ENCODE measurements at places on chromosomes 3 and 15.

DNA sequence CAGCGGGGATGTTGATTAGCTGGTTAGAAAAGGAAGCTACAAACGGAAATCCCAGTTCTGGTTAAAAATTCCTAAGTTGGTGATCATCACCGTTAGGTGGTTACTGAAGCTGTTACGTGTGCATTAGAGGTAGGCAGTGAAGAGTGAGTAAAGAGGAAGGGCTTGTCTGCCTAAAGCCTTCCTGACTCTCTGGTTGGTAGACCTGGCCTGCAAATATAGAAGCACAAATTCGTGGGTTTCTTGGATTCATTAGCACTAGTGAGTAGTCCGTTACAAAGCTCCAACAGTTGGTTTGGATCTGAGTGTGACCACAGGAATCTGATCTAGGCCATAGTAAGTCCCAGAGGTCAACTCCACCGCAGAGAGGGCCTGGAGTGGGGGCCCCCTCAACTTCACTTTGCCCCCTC lies 174.0 kb upstream of the TP63 start:
- DNase-seq = no peak

DNA sequence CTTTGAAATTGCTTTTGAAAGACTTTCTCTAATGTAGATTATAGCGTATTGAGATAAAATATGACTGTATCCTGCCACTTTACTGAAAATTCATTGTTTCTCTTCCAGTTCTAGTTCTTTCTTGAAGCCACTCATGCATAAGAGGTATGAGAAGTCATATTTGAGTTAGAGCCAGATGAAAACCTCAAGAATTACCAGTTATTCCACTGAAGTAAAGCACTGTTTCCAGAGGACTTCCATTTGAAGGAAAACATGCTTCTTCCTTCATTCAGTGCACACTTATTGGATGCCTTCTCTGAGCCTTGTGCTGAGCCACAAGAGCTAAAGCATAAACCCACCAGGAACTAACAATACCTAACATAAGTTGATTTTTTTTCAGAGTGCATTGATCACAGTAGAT lies 513.4 kb downstream of the ZNF385D start:
- DNase-seq = no peak

DNA sequence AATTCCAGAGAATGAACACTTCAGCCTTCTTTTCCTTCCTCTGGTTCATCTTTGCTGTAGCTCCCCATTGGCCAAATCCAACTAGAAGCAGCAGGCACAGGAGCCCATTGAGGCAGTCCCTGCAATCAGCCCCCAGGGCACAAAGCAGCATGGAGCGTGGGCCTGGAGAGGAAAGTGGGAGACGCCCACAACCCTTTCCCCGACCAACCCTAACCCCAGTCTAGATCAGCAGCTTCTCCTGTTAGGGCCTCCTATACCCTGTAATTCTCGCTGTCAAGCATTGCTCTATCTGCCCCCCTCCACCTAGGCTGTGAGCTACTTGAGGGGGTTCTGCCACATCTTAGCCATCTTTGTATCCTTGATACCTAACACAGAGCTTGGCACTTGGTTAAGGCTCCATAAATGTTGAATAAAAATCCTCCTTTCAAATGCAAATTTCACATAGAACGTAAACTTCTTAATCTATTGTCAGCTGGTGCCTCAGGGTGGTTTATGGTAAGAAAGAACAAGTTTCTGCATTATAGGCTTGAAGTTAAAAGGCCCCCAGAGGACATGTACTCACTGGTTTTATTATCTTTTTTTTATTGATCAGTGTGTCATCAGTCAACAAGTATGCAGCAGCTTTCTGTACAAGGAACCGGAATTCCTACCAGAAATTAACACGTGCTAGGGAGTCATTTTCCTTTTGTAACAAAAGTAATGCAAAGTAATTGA lies 97.9 kb upstream of the PFN2 start:
- DNase-seq = no peak

DNA sequence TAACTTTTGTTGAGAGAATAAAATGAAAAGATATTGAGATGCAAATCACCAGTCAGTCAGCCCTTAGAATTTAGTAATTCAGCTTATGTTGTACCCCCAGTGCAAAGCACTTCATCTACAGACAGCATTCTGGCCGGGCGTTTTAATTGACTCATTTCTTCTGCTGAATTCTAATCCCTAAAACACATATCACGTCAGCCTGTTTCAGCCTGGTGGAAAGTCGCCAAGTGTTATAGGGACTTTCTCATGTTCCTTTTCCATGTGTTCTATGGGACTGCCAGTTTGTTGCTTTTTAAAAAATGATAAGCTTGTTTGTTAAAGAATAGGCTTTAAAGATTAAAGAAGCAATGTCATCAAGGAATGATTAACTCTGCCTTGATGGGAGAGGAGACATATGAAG lies 169.7 kb upstream of the BFSP2 start:
- DNase-seq = no peak

DNA sequence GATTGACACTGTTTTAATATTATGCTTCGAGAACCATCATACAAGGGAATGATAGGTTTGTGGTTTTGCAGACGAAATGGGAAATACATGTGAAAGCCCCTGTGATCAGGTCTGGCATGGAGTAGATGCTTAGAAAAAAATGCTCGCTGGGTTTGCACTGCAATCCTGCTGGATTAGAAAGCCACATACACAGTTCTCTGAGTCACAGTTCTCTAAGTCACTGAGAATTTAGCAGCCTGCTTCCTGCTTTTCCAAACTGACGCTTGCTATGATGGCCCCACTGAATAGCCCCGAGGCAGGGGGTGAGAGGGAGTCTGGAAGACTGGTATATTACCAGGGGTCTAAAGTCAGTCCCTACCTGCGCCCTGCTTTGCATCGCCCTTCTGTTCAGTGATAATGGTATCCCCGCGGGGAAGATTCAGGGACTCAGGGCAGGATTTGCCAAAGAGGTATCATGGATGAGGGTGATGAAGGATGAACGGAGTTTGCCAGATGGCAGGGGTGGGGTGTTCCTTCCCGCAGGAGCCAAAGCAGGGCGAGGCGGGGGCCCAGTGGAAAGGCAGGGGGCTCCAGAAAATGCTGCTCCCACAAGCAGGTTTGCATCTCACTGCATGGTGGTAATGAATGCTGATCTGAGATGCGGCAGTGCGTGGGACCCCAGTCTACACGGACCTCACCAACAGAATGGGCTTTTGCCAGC lies 82.3 kb downstream of the IQSEC1 start:
- no peak for DNase-seq

GRCh38 chr3:11290743-11291680 lies 18.8 kb downstream of the ATG7 start:
- peak; percentile 73 for DNase-seq

DNA sequence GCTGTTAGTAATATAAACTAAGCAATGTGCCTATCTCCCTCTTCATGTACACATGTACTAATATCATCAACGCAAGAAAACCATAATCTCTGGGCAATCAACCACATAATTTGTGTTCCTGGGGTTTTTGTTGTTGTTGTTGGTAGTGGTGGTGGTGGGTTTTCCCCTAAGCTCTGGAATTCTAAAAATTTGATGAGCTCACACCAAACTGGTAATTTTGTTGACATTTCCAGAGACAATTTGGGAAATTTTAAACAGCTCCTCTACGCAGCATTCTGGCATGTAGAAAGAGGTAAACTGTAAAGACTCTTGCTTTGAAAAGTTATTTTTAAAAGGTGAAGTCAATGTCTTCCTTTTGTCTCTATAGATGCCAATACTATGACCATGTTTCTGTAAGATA lies 126.7 kb downstream of the IGSF11 start:
- no peak for DNase-seq

DNA sequence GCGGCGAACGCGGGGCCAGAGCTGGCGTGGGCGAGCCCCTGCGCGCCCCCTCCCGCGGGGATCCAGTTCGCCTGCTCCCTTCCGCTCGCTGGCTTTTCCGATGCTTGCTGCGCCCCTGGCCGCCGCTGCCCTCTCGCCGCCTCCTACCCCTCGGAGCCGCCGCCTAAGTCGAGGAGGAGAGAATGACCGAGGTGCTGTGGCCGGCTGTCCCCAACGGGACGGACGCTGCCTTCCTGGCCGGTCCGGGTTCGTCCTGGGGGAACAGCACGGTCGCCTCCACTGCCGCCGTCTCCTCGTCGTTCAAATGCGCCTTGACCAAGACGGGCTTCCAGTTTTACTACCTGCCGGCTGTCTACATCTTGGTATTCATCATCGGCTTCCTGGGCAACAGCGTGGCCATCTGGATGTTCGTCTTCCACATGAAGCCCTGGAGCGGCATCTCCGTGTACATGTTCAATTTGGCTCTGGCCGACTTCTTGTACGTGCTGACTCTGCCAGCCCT lies 721 bp downstream of the P2RY1 start:
- DNase-seq = no peak

GRCh38 chr3:183438735-183439134 lies 10.3 kb upstream of the MCF2L2 start:
- no peak for DNase-seq

GRCh38 chr15:48925714-48926223 lies 38.0 kb downstream of the SHC4 start:
- peak; percentile 76 for DNase-seq

DNA sequence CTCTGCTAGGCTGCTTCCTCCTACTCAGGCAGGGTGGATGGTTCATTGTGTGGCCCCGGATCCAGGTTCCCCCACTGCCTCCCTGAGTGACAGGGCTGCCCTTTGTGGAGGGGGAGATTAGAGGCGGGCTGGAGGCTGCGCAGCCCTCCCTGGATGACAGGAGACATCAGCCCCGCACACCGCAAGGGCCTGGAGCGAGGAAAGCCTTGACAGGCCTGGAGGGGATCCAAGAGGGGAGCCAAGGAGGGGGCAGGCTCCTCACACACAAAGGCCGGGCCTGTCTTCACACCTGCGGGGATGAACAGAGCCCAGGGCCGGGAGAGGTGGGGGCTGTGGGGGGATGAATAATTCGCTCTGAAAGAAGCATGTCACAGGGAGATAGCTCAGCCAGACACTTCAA lies 72.9 kb downstream of the RPN1 start:
- no peak for DNase-seq

DNA sequence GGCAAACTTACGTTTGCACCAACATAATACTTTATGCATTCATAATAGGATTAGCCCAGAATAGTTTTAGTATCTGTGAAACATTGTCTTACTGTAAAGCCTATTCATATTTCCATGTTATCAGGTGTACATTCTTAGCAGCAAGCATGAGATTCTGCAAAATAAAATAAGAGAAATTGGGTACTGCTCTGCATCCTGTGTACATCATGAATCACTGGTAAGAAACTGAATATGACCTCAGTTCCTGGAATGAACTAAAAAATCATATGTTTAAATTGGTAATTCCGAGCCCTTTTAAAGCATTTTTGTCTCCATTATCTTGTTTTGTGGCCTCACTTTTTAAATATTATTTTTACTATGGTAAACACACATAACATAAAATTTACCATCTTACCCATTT lies 605.1 kb downstream of the ROBO1 start:
- DNase-seq = no peak

DNA sequence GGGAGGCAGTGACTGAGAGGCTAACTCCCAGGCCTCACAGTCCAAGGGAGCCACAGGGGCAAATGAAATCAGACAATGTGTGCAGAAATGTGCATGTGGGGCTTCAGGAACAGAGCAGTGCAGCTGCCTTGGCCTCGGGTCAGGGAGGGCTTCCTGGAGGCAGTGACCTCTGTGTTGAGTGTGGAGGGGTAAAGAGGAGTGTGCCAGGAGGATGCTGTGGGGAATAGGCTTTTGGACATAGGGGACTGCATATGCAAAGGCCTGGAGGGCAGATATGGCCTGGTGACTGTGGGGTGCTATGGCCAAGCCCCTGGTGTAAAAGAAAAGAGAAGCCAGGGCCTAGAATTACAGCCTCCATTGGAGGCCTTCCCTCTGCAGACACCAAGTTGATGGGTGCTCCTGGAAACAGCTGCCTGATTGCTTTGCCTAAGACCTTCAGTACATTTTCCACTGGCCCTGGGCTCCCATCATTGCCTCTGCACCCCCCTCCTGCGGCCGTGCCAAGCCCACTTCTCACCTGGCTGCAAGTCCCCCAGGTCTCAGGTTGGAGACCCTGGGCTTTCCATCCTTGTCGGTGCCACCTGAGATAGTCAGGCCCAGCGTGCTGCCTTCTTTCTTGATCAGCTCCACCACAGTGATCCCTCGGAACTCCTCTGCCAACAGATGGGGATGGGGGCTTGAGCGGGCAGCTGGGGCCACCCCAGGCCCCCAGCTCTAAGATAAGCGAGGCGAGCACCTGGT lies 15.1 kb downstream of the GRIP2 start:
- no peak for DNase-seq

Data from activated CD4-positive, alpha-beta T cell treated with anti-CD3 and anti-CD28 coated beads, Interleukin-2, amount 50 U/mL, for 16 hours (primary cell).